Esophagus squamous epithelium (tissue), 5 donors: ENCODE measurements at places on chromosomes 7 and 10. TPM values are rescaled to one million over a fixed set of nuclear protein-coding genes. Genes with fewer than 3 reads are reported as not detected.

MEST gene
- 14.0 TPM for total RNA-seq

ADAM22 gene
- total RNA-seq, result 0.97 TPM

SDK1 gene
- 9.3 TPM for total RNA-seq

IL15RA gene
- 14.4 TPM for total RNA-seq

- DNase-seq, result no peak
Measured at GRCh38 chr7:47080816-47081215, 501.1 kb downstream of the TNS3 start.
